Amniotic stem cell (primary cell): ENCODE measurements at places on chromosomes 13 and 19.

- no peak for DNase-seq
These were observed 245.2 kb downstream of the DNAJC15 start for GRCh38 chr13:43268632-43269031.

DNA sequence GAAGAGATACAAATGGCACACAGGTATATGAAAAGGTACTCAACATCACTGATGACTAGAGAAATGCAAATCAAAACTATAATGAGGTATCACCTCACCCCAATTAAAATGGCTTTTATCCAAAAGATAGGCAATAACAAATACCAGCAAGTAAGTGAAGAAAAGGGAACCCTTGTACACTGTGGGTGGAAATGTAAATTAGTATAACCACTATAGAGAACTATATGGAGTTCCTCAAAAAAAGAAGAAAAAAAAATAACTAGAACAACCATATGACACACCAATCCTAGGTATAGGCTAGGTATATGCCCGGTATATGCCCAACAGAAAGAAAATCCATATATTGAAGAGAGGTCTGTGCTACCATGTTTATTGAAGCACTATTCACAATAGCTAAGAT, 150.9 kb downstream of the VWA8 start:
- DNase-seq: no peak

DNA sequence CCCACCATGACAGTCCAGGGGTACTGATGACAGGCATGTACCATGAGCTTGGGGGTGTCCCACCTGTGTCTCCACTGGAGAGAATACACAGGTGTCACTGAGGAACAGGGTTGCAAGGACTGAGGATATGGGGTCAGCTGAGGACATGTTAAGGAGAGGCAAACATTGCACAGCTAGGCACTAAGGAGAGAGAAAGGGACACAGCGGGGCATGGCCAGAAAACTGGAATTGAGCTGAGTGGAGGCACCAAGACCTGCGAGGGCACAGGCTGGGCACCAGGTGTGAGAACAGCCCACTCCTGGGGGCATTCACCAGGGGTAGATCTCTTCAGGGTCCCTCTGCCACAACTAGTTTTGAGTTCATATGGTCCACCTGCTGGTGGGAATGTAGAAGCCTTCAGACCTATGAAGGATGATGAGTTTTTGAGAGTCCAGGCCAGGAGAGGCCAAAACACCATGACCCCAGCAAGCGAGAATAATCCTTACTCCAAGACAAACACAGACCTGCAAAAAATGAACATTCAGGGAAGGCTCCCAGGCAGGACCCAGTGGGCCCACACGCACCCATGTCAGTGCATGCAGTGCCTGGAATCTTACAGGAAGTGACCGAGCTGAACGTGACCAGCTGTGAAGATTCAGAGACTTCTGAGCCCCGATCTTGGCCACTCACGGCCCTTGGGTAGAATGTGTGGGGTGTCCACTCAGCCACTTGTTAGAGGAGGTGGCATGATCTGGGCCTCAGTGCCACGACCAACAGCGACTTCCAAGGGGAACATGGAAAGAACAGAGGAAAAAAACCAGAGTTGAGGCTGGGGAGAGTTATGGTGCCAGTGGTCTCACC, 1.4 kb upstream of the ZNF584 start:
- no peak for DNase-seq

- no peak for DNase-seq
These were observed 8.7 kb upstream of the CARM1 start for GRCh38 chr19:10862561-10863106.

DNA sequence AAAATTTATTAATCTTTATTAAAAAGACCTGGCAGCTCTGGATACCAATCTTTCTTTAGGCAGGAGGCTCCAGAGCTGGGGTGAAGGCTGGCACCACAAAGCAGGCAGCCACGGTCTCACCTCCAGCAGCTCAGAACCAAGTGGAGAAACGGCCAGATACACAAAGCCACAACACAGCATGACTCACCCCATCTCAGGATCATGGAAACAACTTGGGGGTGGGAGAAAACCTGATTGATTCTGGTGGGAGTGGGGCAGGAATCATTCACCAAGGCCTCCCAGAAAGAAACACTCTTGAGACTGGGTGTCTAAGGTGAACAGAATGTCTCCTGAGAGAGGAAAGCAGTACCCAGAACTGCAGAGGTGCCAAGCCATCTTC, 64.2 kb downstream of the CRYL1 start:
- no peak for DNase-seq

GRCh38 chr13:36395280-36395679, 37.0 kb upstream of the CCNA1 start:
- DNase-seq: peak; percentile 22

DNA sequence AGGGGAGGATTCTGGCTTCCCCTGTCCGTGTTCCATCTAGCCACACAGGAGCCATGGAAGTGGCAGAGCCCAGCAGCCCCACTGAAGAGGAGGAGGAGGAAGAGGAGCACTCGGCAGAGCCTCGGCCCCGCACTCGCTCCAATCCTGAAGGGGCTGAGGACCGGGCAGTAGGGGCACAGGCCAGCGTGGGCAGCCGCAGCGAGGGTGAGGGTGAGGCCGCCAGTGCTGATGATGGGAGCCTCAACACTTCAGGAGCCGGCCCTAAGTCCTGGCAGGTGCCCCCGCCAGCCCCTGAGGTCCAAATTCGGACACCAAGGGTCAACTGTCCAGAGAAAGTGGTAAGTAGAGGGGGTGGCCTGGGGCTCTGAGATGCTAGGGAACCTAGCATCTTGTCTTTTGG, 1.5 kb downstream of the BABAM1 start:
- DNase-seq: no peak

DNA sequence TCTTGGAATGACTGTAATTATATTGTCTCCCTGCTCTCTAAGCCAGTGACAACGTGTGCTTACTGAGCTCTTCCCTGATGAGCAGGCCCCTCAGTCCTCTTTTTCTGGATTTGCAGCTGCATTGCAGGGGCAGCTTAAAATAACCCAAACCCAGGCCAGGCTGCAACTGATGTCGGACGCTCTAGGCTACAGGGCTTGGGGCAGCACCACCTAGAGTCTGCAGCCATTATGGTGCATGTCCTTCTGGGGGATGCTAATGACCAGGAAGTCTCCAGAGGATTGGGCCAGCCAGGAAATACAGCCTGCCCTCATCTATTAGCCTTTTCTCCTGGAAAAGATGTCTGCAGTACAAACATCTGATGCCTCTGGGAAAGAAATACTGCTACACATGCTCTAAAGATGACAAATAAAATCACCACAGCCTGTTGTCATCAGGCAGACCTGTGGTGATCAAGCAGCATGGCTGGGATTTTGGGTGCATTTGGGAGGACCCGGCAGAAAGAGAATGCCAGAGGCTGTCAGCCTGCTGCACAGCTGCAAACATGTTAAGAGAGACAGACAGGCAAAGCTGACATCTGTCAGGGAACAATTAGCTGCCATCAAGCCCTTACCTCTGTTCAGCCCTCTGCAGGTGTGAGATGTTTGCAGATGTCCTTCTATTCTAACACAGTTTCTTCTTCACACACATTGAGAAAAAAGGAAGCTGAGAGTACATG, 51.8 kb downstream of the CCDC70 start:
- DNase-seq: no peak

DNA sequence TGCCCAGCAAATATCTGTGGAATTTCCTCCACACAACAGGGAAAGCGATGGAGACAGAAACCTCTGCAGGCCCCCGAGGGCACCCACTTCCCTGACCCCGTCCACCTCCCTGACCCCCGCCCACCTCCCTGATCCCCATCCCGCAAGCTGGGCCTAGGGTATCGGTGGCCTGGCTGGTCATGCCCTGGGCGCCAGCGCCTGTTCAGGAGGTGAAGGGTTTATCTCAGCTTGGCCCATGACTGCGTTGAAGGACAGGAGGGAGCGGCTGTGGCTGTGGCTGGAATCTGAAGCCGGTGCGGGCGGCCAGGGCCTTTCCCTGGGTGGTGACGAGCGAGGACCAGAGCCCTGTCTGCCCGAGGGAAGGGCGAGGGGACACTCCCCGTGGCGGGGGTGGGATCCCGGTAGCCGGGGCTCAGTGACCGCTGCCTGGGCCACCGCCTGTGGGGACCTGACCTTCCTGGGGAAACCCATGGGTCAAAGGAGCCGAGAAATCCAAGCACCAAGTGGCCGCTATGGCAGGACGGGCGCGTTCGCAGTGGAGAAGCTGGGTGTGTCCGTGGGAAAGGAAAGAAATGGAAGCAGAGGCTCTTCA, 20.7 kb downstream of the GAS6 start:
- DNase-seq: no peak

GRCh38 chr13:22744688-22745452, 435.9 kb upstream of the SGCG start:
- no peak for DNase-seq
